CD8-positive, alpha-beta memory T cell (primary cell): ENCODE measurements at places on chromosomes 13 and 19.
A peak's percentile ranks its signal among the peaks of the same experiment; 100 is the strongest.

GRCh38 chr13:37179645-37180044 lies 74.2 kb upstream of the CSNK1A1L start:
- DNase-seq, result no peak

GRCh38 chr13:75008926-75009325 lies 473.0 kb downstream of the TBC1D4 start:
- no peak for DNase-seq

DNA sequence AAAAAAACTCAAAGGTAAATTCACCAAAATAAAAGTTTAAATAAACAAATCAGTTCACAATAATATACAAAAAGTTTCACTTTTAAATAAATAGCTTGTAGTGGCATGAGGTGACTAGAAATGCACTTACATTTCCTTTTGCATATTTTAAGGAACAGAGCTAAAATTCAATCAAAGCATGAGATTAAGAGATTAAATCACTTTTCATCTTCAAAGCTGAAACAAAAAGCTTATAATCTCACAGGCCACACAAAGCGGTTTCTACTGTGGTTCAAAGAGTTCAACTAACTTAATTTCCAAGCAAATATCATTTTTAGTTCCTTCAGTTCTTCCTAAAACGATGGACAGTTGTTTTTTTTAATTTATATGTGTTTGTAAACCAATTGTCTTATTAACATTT lies 38.9 kb downstream of the TSC22D1 start:
- no peak for DNase-seq

GRCh38 chr13:33110713-33111413 lies 94.6 kb downstream of the KL start:
- no peak for DNase-seq

GRCh38 chr19:2425622-2426581 lies 1.5 kb downstream of the TIMM13 start:
- DNase-seq, result no peak

DNA sequence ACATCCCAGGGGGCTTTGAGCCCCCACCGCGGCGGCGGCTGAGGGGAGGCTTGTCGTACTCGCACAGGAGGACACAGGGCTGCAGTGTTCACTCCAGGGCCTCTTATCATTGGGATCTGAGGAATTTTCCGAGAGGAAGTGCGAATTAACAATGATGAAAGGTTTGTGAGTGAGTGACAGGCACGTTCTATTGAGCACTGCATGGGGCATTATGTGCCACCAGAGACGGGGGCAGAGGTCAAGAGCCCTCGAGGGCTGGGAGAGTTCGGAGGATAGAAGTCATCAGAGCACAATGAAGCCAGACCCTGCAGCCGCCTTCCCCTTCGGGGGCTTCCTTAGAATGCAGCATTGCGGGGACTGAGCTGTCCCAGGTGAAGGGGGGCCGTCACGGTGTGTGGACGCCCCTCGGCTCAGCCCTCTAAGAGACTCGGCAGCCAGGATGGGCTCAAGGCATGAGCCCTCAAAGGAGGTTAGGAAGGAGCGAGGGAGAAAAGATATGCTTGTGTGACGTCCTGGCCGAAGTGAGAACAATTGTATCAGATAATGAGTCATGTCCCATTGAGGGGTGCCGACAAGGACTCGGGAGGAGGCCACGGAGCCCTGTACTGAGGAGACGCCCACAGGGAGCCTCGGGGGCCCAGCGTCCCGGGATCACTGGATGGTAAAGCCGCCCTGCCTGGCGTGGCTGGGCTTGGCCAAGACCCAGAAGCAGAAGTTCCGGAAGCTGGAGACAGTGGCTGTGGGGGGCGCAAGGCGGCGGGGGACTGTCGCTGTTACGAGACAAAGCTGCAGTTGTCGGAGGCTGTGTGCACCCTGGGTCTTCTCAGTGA lies 53.9 kb downstream of the MCF2L start:
- DNase-seq, result no peak

DNA sequence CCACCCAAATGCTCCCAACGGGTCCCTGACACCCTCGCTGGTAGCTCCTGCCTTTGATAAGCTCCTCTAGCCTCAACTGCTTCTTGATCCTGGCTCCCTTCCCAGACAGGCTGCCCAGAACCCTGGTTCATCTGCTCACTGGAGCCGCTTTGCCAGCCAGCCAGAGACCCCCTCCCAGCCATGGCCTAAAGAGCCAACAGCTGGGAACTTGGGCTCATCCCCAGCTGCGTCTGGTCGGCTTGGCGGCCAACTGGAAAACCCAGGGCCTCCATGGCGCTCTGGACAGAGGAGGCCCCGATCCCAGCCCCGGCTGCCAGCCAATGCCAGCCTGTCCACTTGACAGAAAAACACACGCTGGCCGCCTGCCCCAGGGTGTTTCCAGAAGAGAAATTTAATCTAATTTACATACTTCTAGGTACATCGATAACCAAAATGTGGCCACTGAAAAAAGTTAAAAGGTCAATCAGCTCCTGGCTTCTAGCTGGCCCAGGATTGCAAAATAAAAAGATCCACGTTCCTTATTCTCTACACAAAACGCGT lies 3.0 kb upstream of the AKAP8L start:
- DNase-seq, result no peak

- DNase-seq, result no peak
These were observed 67.5 kb downstream of the TSC22D1 start for GRCh38 chr13:44508562-44509077.

DNA sequence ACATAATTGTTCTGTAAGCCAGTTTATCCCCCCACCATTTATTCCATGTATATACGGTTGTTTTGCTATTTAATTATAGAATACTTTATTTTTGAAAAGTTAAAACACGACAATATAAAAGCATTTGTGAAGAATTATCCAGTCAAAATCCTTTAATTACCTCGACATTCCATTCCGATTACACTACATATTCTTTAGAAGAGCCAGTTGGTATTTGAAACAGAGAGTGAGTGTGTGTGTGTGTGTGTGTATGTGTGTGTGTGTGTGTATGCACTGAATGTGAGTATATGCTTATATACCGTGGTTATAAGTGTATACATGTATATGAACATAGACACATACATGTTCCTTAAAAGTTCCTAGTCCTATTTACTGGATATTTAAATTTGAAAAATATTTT lies 87.8 kb upstream of the KLF5 start:
- DNase-seq, result no peak

DNA sequence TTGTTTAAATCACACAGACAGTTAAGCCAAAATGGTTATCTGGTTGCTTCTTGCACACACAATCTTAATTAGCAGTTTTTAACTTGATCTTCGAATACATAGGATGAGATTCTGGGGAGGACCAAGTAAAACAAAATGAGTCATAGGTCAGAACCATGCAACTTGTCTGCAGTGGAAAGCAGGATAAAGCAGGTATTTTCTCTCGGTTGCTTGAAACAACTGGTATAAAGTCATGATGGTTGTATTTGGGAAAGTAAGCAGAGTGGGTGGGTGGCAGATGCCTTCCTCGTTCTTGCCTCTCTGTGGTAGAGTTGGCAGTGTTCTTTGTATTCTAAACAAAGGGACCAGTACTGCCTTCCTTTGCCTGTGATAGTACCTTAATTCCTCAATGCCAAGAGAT lies 167.0 kb downstream of the COG6 start:
- DNase-seq, result no peak

- no peak for DNase-seq
These were observed 16.6 kb downstream of the PRKCSH start for GRCh38 chr19:11451871-11452619.

- no peak for DNase-seq
These were observed 242.5 kb upstream of the GPC6 start for GRCh38 chr13:92984151-92984550.

- no peak for DNase-seq
These were observed 6.2 kb downstream of the U2AF2 start for GRCh38 chr19:55660991-55661390.

- no peak for DNase-seq
These were observed 42.9 kb downstream of the WASF3 start for GRCh38 chr13:26600343-26600742.

DNA sequence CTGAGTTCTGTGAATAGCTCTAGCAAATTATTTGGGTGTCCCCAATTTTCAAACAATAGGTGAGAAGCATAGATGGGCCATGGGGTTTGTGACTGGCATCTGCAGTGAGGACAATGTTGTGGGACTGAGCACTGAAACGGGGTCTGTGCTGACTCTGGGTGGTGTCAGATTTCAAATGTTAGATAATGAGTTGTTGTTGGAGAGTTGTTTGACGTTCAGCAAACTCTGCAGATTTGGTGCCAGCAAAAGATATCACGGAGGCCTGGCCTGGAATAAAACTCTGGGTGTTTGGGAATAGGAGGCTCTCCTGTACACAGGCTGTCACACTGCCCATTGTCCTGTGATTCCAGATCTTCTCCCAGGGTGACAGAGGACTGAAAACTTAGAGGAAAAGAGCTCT lies 2.9 kb downstream of the ZNF90 start:
- DNase-seq, result no peak

DNA sequence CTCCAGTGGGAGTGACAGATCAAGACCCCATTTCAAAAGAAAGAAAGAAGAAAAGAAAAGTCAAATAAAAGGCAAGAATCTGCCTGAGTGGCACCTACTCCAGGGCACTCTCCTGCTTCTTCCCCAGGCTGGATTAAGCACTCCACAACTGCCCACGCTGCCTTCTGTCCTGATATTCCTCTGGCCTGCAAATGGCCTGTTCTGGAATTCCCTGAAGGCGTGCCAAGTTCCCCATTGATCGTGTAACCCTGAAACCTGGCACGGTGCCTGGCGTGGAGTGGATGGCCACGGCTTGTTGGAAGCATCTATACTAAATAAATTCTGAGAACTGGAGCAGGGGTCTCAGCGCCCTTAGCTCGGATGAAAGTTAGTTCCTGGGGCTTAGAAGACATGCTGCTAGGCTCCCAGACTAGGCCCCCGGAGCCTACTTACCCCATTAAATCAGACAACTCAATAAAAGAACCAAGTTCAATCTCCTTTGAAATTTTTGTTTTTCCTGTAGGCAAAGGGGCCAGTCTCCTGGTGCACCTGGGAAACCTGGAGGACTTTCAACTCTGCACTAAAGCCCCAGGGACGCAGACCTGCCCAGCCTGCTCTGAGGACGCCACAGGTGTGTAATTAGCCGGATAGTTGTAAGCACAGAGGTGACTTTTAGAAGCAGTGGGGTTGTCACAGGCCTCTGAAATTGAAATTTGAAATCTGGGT lies 21.9 kb downstream of the ANKRD27 start:
- no peak for DNase-seq

DNA sequence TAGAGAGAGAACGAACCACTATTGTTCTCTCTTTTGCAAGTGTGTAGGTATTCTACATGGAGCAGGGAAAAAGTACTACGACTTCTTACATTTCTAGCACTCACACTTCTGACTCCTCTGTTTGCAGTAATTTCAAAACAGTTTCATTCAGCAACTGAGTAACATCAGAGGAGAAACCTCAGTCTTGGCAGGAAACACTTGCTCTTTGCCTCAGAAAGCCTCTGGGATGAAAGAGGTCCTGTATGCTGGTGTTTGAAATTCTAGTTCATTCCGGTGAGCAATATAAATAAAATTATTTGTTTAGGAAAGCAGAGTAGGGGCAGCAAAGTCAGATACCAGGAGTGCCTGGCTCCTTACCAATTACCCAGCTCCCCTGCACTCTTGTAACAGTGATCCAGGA lies 595.5 kb downstream of the TBC1D4 start:
- DNase-seq, result no peak

DNA sequence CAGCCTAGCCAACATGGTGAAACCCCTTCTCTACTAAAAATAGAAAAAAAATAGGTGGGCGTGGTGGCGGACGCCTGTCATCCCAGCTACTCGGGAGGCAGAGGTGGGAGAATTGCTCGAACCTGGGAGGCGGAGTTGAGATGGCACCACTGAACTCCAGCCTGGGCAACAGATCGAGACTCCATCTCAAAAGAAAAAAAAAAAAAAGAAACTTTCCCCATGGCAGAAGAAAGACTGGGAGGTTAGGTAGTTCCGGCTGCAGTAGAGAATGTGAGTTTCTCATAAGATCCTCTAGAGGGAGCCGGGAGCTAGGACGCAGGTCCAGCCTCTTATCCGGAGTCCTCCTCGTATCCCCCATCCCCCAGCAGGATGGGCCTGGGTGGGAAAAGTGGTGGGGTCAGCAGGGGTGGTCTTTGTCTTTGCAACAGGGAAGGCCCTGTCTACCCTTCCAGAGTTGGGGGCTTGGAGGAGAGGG lies 13.2 kb upstream of the CREB3L3 start:
- DNase-seq, result peak; percentile 9

- DNase-seq, result no peak
These were observed 1390.5 kb downstream of the EFNB2 start for GRCh38 chr13:105144936-105145335.

- no peak for DNase-seq
These were observed 15.2 kb downstream of the KCNC3 start for GRCh38 chr19:50313812-50314536.

GRCh38 chr13:102183509-102184182 lies 218.2 kb downstream of the FGF14 start:
- no peak for DNase-seq

- no peak for DNase-seq
These were observed 22.9 kb downstream of the MED26 start for GRCh38 chr19:16605115-16605514.

- no peak for DNase-seq
These were observed 4.7 kb upstream of the SLC5A5 start for GRCh38 chr19:17866964-17867486.

- DNase-seq, result no peak
These were observed 7.5 kb upstream of the TM6SF2 start for GRCh38 chr19:19280561-19280960.

- DNase-seq, result no peak
These were observed 394.7 kb upstream of the KLF12 start for GRCh38 chr13:74528734-74529513.

DNA sequence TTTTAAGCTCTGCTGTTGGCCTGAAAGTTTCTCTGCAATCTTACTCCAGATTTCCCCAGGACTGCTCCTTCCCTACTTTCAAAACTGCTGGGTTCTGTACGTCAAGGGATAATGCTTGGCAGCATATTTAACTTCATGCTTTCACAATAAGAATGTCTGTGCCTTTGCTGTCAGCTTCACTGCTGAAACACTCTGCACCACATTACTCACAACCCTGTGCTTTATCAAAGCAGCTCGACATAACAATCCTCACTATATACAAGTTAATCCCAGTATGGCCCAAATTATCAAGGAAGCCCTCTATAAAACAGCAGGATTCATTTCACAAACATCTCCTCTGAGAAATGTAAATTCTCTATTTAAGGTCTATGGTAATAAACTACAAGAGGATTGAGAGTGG lies 17.5 kb downstream of the LATS2 start:
- DNase-seq, result no peak
